ENCODE measurements at places on chromosomes 2 and 18.

GRCh38 chr18:1914489-1914888, 656.8 kb downstream of the METTL4 start:
- no peak for DNase-seq

DNA sequence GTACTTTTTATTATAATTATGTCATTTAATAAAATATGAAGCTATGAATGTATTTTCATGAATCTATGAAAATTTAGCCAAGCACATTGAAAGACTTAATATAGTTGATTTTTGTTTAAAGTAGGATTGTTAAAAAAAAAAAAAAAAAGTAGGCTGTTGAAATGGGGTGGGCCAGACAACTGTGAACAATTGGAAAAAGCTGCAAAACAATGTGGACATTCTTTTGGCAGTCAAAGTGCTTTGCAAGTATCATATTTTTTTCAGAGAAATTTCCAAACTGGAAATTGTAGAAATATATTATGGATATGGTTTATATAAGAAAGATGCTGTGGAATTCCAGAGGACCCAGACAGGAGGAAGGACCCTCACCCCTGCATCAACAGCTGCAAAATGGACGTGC, 82.1 kb downstream of the ETAA1 start:
- DNase-seq = no peak

DNA sequence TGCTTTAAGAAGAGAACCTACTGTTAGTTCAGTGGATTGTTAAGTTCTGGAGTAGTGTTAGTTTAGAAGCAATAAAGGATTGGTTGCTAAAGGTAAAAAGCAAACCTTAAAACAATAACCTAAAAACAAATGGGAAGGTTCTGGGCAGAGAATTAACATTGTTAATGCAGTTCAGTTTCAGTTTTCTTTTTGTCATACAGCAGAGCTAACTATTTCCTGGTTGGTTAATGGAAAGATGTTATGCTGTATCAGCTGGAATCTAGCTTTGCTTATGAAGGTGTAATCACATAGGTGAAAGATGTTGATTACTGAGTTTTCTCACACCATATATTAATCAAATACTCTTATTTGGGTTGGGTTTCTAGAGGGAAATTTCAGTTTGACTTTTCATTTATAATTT, 23.8 kb downstream of the SMAD4 start:
- no peak for DNase-seq

- DNase-seq = no peak
Observed at GRCh38 chr2:230018153-230018552, 50.6 kb downstream of the SLC16A14 start.

- DNase-seq = no peak
Observed at GRCh38 chr2:105611811-105612424, 132.8 kb upstream of the NCK2 start.

DNA sequence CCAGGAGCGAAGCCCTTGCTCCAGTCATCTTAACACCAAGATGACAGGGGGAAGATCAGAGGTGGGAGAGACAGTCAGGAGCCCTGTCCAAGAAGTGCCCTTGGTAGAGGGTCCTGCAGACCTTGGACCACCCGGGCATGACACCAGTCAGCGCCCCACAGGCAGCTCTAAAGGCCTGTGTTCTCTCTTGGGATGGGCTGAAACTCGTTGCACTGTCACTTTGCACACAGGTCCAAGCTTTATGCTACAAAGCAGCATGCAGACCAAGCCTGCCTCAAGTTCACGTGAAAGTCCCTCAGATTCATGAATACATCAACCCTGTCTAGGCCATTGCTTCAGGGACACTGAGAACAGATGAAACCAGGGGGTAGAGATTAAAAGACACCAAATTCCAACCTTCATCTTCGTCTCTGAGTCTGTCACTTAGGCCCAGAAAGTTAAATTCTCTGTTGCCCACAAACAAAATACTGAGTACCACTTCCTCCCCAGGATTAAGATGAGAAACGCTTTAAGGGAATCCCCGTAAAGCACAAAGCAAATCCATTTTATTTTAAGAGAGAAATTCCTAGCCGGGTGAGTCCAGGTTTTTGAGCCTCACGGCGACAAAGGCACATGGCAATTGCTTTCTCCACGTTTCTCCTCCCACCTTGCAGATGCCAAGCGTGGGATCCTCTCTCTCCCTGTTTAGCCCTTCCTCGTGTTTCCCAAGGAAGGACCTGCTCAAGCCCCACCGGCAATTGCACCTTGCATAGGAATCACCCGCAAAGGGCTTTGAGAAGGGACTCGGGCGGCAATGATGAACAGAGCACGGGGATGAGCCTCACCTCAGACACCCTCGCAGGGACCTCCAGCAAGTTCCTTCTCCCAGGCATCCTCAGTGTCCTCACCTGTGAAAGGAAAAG, 75.0 kb upstream of the ID2 start:
- DNase-seq = no peak

DNA sequence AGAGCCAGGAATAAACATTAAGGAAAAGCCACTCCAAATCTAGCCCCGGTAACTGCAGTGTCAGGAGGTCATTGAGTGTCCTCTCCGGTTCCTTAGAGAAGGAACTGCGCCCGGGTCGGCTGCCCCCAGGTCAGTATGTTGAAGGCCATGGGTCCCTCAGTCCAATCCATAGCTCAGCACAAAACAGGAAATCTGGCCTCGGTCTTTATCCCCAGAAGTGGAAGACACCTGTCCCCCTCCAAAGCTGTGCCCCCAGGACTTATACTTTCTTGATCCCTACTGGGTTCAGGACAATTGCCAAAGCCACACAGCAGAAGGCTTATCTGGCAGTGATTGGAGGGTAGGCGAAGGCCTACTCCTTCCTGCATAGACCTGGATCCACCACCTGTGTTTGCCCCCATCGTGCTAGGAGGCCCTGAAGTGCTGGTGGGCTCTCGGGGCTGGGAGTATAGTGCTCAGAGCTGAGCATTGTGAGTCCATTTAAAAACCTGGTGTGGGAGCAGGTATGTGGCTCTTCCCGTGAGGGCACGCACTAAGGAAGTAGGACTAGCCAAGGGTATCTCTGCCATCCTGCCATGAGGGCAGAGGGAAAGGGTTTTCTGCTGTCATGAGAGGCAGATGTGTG, 178.6 kb downstream of the SEPTIN10 start:
- DNase-seq = no peak

- DNase-seq = no peak
Observed at GRCh38 chr18:7646174-7646886, 79.2 kb downstream of the PTPRM start.

- DNase-seq = no peak
Observed at GRCh38 chr18:54416436-54416835, 58.7 kb downstream of the C18orf54 start.

DNA sequence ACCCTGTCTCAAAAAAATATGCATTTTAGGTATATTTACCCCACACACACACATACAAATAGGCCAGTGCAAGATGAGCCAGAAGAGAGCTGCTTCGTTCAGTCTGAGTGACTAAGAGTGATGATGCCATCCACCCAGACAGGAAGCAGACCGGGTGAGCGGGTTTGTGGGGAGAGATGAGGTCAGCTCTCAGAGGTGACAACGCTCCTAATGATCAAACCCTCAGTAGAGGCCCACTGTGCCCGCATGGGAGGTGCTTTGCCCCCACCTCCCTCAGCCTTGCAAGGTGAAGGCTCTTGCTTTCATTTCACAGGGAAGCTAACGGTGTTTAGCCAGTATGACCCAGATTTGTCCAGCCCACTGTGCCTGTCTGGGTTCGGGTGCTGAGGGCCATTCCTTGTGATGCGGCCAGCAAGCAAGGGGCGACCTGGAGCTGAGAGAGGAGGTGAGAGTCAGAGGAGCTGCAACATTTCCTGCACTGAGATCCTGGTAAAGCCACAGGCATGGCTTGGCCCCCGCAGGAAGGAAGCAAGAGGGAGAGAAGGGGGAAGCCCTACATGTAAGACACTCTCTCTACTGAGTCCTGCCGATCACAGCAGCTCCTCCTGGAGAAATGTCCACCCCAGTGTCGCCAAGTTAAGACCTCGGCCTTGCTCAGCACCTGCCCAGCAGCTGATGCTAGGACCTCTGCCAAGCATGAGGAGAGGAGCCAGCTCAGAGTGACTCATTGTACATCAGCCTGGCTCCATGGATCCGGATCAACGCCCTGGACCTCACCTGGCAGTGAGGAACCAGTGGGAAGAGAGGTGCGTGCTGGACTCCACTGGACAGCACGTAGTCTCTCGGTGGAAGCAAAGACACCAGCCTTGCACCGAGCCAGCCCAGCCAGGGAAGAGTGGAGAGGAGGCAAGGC, 37.0 kb downstream of the NIFK start:
- DNase-seq = peak; percentile 68

DNA sequence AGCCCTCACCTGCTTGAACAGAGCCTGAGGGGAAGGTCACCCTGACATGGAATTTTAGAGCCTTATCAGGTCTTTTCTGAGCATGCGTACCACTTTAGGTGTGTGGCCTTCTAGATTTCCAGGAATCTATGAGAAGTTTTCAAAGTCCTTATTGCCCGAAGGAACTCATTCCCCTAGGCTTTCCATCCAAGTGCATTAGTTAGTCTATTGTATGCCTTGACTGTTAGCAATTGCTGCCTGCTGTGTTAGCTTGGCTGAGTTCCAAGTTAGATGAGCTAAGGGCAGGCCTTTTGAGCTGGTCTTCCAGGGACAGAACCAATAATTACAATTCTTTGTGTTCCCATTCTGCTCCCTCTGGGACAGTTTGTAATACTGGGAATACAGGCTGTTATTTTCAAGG, 30.8 kb upstream of the PUM2 start:
- DNase-seq = no peak

- DNase-seq = no peak
Observed at GRCh38 chr2:144454466-144455287, 65.2 kb downstream of the ZEB2 start.

- no peak for DNase-seq
Observed at GRCh38 chr2:157413326-157414035, 30.4 kb downstream of the CYTIP start.

DNA sequence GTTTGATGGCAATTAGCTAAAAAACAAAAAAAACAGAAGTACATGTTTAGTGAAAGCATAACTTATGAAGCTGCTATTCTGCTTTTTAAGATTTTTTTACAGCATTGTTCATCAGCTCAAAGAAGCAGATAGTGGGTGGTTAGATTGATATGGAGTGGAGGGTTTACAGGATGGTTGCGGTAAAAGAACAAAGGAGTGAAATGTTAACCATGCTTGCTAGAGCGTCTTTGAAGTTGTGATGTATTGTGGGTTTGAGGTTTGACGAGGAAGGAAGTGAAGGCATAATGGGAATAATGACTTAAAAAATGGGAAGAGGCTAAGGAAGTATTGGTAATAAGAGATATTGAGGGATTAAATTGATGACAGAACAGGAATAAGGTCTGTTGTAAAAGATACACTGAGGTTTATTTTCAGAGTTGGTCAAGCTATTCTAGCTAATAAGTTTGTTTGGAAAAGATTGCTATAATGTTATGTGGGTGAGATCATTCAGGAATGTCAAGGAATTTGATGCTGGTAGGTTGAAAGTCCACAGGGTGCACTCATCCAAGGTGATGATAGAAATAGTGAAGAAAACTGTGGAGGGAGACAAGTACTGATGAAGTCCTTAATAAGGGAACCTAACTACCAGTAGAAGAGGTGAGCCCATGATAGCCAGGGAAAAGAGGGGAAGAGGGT, 14.6 kb downstream of the SPOPL start:
- no peak for DNase-seq

GRCh38 chr2:11368059-11368572, 23.7 kb upstream of the ROCK2 start:
- no peak for DNase-seq

DNA sequence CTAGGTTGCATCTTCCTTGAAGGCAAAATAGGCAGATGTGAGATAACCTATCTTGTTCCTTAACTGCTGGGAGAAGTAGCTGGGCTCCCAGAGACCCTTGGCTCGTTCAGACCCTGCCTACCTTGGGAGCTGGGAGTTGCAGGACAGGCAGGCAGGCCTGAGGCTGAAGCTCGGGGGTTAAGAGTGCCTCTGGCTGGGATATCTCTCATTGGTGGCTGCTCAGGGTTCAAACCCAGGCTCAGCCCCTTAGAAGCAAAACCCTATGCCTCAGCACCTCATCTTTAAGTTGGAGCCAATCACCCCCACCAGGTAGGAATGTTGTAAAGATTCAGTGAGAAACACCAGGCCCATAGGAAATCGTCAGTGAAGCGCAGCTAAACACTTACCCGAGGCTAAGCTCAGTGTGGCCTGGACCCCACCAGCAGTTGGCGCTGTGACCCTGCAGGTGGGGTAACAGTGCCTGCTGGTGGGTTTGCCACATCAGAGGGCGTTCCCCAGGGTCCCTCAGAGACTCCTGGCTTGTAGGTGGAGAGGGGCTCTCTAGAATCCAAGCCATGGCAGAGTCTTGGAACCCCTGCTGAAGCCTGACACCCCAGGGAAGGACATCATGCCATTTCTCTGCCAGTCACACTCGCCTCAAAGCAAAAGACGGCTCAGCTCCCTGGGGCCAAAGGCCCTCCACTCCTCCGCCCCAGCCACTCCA, 54.6 kb upstream of the GPR17 start:
- DNase-seq = peak; percentile 27

- DNase-seq = no peak
Observed at GRCh38 chr2:171402906-171403580, 30.7 kb downstream of the METTL8 start.

- DNase-seq = no peak
Observed at GRCh38 chr2:147040298-147041120, 804.3 kb upstream of the ACVR2A start.

GRCh38 chr2:128772671-128773070, 454.0 kb upstream of the HS6ST1 start:
- no peak for DNase-seq

GRCh38 chr18:33839452-33840211, 261.6 kb downstream of the ASXL3 start:
- DNase-seq = no peak

- DNase-seq = no peak
Observed at GRCh38 chr2:233845301-233846060, 8.9 kb downstream of the HJURP start.

DNA sequence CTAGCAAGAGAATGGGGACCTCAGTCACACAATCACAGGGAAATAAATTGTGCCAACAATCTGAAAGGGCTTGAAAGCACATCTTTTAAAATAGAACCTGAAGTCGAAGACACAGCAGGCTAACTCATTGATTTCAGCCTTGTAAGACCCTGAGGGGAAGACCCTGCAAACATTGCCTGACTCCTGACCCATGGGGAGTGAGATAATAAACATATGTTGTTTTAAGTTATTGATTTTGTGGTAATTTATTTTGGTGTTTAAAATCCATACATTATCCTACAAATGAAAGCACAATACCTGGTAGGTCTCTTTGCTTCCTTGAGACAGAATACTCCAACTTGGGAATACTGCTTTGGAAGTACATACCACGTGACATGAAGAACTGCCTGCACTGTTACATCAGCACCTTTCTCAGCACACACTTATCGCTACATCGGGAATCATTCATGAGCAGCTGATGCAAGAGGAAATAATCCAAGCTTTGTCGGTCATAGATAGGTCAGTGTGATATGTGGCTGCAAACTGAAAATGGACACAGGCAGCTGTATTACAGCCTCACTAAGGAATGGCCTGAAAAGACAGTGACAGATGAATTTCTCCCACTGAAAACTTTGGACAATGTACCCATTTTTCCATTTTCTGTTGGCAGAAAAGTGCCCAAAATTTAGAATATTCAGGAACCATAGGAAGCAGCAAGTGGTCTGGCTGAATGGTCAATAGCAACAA, 494.5 kb upstream of the MAP2 start:
- no peak for DNase-seq

GRCh38 chr2:19829672-19830071, 72.1 kb downstream of the TTC32 start:
- DNase-seq = no peak

- no peak for DNase-seq
Observed at GRCh38 chr2:102138331-102138730, 4.2 kb upstream of the IL1R1 start.

Data from activated CD8-positive, alpha-beta memory T cell treated with anti-CD3 and anti-CD28 coated beads for 1 hour (primary cell).